Body of pancreas (tissue), 4 donors: ENCODE measurements at places on chromosomes 1 and 21.
A peak's percentile ranks its signal among the peaks of the same experiment; 100 is the strongest.

- DNase-seq: no peak
These were observed 8.3 kb downstream of the NT5C1A start for GRCh38 chr1:39663559-39663958.

DNA sequence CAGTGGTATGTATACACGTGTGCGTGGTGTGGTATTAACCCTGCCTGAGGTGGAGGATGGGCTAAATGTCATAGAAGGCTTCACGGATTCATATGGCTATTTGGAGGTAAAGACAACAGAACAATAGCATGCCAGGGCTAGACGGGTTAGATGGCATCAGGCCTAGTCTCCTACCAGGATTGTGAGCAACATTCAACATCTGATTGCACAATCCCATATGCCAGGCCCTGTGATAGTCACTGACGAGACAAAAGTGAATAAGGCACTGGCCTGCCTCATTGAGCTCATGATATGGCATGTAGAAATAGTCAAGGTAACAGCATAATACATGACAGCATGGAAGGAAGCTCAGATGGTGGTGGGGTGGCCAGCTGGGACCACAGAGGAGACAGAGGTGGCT, 167.1 kb upstream of the BEND5 start:
- no peak for DNase-seq

- DNase-seq: no peak
These were observed 3.5 kb downstream of the TIE1 start for GRCh38 chr1:43304314-43304681.

GRCh38 chr1:234887016-234887900, 241.4 kb downstream of the TOMM20 start:
- DNase-seq: no peak

GRCh38 chr1:109624201-109625010, 4.8 kb downstream of the AMPD2 start:
- no peak for DNase-seq

DNA sequence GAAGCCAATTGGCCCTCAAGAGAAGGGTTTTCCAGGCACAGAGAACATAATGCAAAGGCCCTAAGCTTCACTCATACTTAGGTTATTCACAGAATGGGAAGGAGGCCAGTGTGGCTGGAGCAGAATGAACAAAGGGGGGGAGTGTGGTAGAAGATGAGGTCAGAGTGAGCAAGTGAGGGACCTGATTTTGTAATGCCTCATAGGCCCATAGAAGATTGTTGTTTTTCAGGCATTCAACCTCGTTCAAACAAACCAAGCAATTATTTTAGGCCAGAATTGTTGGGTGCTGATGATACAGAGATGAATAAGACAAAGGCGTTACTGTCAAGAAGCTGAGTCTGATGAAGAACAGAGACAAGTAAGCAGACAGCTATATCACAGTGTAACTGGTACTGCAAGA, 54.5 kb upstream of the RAP1A start:
- no peak for DNase-seq

DNA sequence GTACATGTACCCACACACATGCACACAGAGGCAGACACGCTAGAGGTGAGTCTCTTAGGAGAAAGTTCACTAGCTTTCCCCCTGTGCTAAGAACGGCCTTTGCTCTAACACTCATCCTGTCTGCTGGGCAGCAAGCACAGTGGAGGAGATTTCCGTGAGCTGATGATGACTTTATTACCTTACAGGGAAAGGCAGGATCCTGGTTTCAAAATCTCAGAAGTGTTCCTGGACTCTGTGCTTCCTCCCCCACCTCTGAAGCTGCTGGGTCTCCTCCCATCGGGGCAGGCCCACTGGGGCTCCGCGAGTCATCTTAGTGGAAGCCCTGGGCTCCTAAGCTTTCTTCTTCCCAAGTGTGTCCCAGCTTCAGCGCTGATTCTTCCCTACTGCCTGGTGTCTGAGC, 2.7 kb downstream of the FAM3B start:
- DNase-seq: no peak

DNA sequence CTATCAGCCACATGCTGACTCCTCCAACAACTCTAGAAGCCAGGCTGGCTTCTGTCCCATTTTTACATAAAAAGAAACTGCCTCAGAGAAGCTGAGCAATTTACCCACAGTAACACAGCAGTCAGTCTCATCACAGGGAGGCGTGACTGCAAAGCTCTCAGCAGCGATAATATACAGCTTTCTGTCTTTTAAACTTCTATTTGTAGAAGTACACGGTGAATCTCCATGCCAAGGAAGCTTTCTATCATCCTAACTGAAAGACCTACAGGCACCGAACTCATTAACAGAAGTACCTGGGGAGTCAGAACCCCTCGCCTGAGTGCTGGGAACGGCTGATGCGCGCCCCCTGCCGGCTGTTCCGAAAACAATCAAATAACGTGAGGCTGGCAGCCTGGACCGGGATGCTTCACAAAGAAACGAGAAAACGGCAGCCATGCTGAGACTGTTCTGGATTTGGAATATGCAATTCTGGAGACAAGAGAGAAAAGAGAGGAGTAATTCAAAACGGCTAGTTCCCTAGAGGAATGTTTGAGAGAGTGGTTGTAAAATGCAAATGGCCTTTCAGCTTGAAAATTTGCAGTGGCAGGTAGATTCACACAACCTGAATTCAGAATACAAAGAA, 43.5 kb upstream of the RAB4A start:
- DNase-seq: peak; percentile 82

DNA sequence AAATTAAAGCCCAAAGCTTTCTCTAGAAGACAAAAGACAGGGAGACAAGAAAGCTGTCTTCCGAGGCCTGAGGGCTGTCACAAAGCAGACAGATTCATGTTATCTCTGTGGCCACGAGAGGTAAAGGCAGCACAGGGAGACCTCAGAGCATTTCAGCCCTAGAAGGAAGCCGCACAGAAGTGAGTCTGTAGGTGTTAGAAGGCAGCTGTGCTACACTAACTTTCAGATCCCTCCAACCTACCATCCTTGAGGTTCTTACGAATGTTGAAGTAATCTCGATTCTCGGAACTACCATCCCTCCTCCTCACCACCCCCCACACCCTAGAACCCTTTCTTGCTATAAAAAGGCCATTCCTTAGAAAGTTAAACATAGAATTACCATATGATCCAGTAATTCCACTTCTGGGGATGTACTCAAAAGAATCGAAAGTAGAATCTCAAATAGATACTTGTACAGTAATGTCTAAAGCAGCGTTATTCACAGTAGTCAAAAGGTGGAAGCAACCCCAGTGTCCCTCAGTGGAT, 21.5 kb upstream of the LYST start:
- DNase-seq: no peak

- peak; percentile 44 for DNase-seq
These were observed at the start of gene ILDR2 for GRCh38 chr1:166975361-166976129. Gene ILDR2 (minus strand): TSS chr1:166975540. CDS start chr1:166975268, 272 bp downstream.

DNA sequence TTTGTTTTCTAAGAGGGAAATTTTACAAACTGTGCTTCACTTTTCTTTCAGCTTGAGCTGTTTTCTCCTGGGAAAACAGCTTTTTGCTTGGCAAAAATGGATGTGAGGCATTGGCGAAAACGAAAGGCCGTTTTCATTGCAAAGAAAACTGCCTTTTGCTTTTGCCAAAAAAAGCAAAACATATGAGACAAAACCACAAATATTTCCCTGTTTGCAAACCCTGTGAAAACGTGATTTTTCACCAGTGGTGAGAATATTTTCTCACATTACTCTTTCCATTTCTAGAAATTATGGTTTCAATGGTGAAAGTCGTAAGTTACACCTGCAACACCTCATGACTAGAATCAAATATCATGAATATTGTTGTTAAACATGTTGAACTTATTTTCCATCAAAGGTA, 74.0 kb upstream of the ZBTB18 start:
- no peak for DNase-seq

- no peak for DNase-seq
These were observed 759.8 kb downstream of the ADGRL2 start for GRCh38 chr1:82560566-82560965.

- DNase-seq: no peak
These were observed 15.5 kb upstream of the POGZ start for GRCh38 chr1:151474745-151475144.

DNA sequence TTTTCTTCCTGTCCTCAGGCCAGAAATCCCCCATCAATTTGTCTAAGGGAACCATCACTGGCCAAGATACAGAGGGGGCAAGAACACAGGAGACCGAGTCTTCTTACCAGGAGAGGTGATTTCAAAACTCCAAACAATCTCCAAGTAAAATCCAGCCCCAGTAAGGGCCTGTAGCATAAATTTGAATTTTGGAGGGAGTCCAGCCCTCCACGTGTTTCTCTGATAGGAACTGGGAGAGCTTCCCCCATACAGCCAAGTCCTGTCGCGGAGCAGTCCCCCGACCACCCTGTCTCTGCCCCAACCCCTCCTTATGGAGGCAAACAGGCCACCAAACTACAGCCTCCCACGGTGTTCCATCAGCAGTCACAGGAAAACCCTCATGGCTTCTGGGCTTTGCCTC, 32.4 kb upstream of the GPR157 start:
- no peak for DNase-seq

GRCh38 chr1:39524591-39525365, 33.3 kb downstream of the BMP8A start:
- no peak for DNase-seq

DNA sequence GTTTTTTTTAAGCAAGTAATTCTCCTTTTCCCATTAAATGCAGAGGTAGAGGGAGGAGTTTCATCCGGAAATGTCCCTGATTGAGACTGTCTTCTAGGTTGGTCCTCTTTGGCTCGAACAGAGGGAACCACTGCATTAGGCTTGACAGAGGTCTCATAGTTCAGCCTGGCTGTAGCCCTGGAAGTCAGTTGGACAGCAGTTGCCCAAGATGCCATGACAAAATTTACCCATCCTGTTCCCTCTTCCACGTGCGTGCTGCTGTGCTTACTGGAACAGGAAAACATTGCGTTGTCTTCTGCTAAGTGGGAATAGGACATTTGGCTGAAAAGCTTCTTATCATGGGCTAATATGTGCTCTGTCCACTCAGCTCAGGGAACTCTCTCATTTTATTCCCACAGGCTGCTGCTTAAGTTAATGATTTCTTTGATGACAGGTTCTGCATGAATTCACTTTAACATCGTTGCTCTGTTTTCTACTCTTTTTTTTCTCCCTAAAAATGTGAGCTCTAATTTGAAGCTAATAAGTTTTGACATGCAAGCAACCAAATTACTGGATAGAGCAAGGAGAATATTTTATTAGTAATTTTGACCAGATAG, 18.0 kb downstream of the KCNK1 start:
- no peak for DNase-seq

GRCh38 chr1:203305809-203306088, 430 bp downstream of the BTG2 start:
- DNase-seq: no peak

GRCh38 chr1:41495210-41495948, 10.9 kb upstream of the EDN2 start:
- peak; percentile 59 for DNase-seq

DNA sequence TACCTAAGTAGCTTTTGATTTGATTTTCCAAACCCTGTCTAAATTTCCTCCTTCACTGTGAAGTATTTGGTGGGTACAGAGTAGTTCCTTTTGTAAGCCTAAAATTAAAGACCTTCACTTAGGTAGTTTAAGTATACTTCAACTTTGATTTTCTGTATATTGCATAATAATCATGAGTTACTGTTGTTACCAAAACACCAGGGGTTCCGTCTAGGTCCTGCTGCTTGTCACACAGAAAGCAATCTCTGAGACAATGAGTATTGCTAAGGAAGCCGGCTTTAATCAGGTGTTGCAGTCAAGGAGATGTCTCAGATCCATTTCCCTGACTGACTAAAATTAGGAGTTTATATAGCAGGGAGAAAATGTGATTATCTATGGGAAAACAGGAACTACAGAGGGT, 15.3 kb downstream of the RPS6KC1 start:
- no peak for DNase-seq

GRCh38 chr1:22694172-22694571, 16.5 kb upstream of the EPHB2 start:
- no peak for DNase-seq

DNA sequence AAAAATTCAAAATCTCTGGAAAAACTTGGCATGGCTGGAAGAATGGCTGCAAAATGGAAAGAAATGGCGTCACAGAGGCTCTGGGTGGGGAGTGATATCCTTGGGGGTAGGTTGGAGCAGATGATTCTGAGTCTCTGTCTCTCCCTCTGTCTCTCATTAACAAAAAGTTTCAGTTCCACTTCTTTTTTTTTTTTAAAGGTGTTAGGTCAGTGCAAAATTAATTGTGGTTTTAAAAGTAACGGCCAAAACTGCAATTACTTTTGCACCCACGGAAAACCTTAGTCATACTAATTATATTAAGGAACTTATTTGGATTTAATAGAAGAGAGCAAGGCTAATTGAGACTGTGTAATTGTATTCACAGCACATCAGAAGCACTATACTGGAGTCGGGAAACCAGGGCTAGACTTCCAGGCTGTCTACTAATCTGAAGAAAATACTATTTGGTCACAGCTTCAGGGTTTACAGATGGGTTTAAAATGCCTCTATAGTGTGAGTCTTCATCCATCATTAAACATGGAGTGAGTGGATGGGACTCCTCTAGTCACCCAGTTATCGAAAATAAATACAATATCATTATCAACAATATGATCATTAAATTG, 289.1 kb upstream of the PLD5 start:
- DNase-seq: no peak

DNA sequence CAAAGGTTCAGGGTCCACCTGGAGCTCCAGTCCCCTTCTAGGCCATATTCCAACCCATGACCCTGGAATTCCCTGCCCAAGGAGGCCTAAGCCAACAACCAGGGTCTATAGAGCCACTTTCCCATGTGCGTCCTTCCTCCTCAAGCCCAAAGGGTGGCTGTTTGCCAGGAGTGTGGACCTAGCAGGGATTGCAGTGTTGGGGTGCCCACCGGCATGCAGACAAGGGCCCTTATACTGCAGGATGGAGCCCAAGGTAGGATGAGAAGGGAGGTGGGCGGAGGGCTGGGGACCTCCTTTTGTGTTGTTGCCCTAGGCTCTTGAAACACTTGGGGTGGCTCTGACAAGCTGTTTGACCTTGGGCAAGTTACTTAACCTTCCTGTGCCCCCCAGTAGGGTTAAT, 19.7 kb upstream of the ADGRB2 start:
- DNase-seq: no peak

- no peak for DNase-seq
These were observed 34.0 kb upstream of the BACH1 start for GRCh38 chr21:29264721-29265120.

- no peak for DNase-seq
These were observed 33.2 kb downstream of the KCTD3 start for GRCh38 chr1:215600258-215600792.

- no peak for DNase-seq
These were observed 288.9 kb downstream of the TM2D1 start for GRCh38 chr1:61436016-61436415.
